ENCODE measurements at places on chromosomes 6 and 20. TPM values are rescaled to one million over a fixed set of nuclear protein-coding genes. Genes with fewer than 3 reads are reported as not detected.

The SLC35F1 gene
- 5.9 TPM for total RNA-seq

DNA sequence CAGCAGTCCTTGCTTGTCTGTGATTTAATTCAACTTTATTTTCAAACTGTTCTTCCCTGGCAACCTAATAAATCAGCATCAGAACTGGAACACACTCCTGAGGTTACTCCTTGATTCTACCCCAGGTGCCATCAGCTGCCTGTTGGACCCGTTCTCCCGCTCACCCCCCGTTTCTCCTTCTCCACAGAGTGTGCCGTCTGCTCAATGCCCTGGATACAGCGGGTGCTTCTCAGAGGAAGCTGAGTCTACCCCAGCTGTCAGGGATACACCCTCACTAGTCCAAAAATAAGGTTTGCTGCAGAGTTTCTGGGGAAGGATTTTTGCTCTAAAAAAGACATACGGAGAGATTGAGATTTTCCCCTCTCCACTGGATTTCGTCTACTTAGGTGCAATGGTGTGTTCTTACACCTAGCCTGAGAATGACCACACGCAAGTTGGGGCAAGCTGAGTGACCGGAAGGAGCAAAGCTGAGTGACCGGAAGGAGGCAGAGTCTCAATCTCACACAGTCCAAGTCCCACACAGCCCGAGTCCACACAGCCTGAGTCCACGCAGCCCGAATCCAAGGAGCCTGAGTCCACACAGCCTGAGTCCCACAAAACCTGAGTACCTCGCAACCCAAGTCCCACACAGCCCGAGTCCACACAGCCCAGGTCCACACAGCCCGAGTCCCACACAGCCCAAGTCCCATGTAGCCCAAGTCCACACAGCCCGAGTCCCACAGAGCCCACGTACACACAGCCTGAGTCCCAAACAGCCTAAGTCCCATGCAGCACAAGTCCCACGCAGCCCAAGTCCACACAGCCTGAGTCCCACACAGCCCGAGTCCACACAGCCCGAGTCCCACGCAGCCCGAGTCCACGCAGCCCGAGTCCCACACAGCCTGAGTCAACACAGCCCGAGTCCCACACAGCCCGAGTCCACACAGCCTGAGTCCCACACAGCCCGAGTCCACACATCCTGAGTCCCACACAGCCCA lies 58.6 kb upstream of the DACT2 start:
- H3K27me3 ChIP-seq: no peaks in the 10 kb centered on the region
- H3K27ac ChIP-seq: no peak overlapping the region
- no peaks in the 10 kb centered on the region for H3K4me1 ChIP-seq
- no peaks in the 10 kb centered on the region for H3K36me3 ChIP-seq

The PDE10A gene
- 27.8 TPM for total RNA-seq

DNA sequence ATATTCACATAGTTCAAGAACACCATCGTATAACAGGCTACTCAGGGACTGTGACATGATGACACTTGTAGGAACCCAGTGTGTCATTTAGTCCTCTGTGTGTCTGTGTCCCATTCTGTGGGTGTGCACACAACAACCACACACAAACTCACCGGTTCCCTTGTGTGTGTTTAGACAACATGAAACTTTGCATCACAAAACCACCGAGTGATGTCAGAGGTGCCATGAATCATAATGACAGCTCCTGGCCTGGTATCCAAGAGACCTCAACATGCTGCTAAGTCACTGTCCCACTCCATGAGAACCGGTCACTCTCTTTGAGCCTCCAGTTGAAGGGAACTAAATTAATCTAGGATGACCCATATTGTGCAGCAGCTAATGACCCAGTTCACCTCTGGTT lies 421.3 kb downstream of the PREX1 start:
- H3K36me3 ChIP-seq: no peaks in the 10 kb centered on the region
- H3K27ac ChIP-seq: no peak overlapping the region
- DNase-seq: no peak
- H3K4me1 ChIP-seq: no peaks in the 10 kb centered on the region
- H3K4me3 ChIP-seq: no peak overlapping the region
- no peaks in the 10 kb centered on the region for H3K27me3 ChIP-seq

- no peak overlapping the region for H3K27ac ChIP-seq
- H3K4me3 ChIP-seq: no peak overlapping the region
- H3K4me1 ChIP-seq: peaks cover 7% of the 10 kb centered on the region
- no peak for DNase-seq
- no peaks in the 10 kb centered on the region for H3K27me3 ChIP-seq
Measured at GRCh38 chr20:41892031-41892430, 273.9 kb upstream of the CHD6 start.

The PRL gene
- not detected for total RNA-seq

- H3K4me3 ChIP-seq: no peak overlapping the region
- H3K27ac ChIP-seq: no peak overlapping the region
- DNase-seq: peak; percentile 49
Measured at GRCh38 chr6:5673019-5673790, 333.5 kb downstream of the NRN1 start.

DNA sequence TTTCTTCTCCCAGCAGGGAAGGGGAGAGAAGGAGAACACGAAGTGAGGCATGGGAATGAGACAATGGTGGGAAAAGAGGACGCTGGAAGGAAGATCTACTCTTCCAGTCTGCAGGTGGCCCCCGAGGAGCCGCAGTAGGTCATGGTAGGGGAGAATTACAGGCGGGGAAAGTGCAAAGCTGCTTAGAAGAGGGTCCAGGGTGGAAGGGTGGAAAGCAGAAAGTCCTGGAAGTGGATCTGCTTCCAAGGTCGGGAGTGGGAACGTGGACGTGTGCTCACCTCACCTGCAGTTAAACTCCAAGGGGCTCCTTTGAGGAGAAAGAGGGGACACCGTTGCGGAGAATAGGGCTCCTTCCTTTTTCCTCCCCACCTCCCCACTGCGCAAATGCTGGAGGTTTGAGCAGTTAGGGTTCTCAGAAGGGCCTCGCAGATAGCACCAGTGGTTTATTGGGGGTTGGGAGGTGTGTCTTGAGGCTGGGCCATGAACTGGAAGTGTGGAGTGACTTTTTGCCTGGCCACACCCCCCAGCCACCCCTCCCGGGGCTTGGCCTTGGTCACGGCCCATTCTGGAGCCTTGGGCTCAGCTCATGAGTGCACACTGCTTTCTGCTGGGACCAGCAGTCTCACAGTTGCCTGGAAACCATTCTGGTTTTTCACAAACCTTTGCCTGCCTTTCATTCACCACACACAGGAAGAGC lies 100.4 kb upstream of the MLN start:
- no peaks in the 10 kb centered on the region for H3K4me1 ChIP-seq
- DNase-seq: no peak
- H3K27me3 ChIP-seq: no peaks in the 10 kb centered on the region
- no peaks in the 10 kb centered on the region for H3K36me3 ChIP-seq

GRCh38 chr20:38548356-38549083 lies 32.5 kb upstream of the ADIG start:
- no peak for DNase-seq
- no peaks in the 10 kb centered on the region for H3K27me3 ChIP-seq
- H3K4me1 ChIP-seq: no peaks in the 10 kb centered on the region
- no peak overlapping the region for H3K27ac ChIP-seq
- H3K36me3 ChIP-seq: peaks cover 95% of the 10 kb centered on the region

- peaks cover 99% of the 10 kb centered on the region for H3K27me3 ChIP-seq
- H3K4me1 ChIP-seq: peaks cover 6% of the 10 kb centered on the region
- no peak for DNase-seq
- H3K4me3 ChIP-seq: no peak overlapping the region
- H3K27ac ChIP-seq: no peak overlapping the region
Measured at GRCh38 chr6:10393544-10394225, 21.2 kb downstream of the TFAP2A start.

DNA sequence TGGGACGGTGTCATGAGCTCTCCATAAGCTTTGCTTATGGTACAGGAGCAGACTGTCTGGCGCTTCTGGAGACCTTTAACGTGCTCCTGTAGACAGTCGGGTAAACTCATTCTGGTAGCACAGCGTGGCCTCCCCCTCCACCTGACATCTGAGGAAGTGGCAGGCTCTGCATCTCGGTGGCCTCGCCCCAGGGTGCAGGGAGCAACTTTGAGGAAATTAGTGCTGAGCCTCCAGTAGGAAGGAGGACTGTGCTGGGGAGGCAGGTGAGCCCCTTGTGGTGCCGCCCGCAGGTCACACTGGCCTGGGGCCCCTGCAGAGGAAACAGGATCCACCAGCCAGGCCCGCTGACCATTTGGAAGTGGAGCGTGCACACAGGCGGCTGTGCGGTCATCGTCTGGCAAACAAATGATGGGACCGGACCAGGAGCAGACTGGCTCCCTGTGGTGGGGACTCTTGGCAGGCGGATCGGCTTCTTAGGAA lies 57.9 kb downstream of the SYNJ2 start:
- H3K4me1 ChIP-seq: peaks cover 11% of the 10 kb centered on the region
- H3K27me3 ChIP-seq: no peaks in the 10 kb centered on the region
- no peak overlapping the region for H3K27ac ChIP-seq
- H3K4me3 ChIP-seq: no peak overlapping the region
- H3K36me3 ChIP-seq: peaks cover 15% of the 10 kb centered on the region
- no peak for DNase-seq

The PDE7B gene
- 0.06 TPM for total RNA-seq

DNA sequence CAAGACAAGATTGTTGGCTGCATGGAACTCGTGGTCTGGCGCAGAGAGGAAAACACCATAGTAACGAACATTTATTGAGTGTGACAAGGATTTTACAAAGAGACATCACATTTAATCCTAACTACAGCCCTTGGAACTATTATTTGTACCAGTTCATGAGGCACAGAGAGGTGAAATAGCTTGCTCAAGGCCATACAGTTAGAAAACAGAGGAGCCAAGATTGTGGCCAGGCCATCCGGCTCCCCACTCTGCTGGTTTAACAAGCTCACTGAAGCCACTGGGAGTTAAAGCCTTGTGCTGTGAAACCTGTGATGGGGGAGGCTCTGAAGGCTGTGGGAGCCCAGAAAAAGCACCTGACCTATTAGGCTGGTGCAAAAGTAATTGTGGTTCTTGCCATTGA lies 74.9 kb upstream of the ZNFX1 start:
- H3K27ac ChIP-seq: no peak overlapping the region
- no peak overlapping the region for H3K4me3 ChIP-seq
- H3K27me3 ChIP-seq: no peaks in the 10 kb centered on the region
- no peaks in the 10 kb centered on the region for H3K36me3 ChIP-seq
- H3K4me1 ChIP-seq: no peaks in the 10 kb centered on the region

The SNAP25 gene
- not detected for total RNA-seq

DNA sequence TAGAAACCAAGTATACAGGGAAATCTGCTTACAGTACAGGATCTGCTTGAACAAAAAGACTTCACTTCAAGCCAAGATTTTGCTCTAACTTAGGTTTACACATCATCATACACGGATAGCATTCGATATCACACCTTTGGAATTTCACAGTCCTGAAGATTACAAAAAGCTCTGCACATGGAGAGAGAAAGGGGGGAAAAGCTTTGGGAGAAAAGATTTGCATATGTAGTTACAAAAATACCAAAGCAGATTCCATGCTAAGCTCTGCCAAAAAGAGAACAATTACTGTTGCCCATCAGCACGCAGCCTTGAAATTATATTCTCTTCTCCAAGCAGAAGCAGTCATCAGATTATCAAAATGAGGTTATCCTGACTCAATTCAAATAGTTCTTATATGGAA lies 62.0 kb downstream of the HIVEP2 start:
- H3K4me1 ChIP-seq: peaks cover 20% of the 10 kb centered on the region
- H3K4me3 ChIP-seq: no peak overlapping the region
- no peaks in the 10 kb centered on the region for H3K36me3 ChIP-seq
- no peak overlapping the region for H3K27ac ChIP-seq

- no peaks in the 10 kb centered on the region for H3K4me1 ChIP-seq
- no peak overlapping the region for H3K27ac ChIP-seq
- H3K4me3 ChIP-seq: no peak overlapping the region
- H3K27me3 ChIP-seq: peaks cover 16% of the 10 kb centered on the region
Measured at GRCh38 chr6:117359581-117359980, 66.2 kb downstream of the ROS1 start.

The SCAND1 gene
- total RNA-seq: 59.5 TPM

All from endodermal cell (in vitro differentiated cells).